ENCODE measurements at places on chromosomes 6 and 20.

GRCh38 chr6:149855040-149855654, 9.0 kb downstream of the LRP11 start:
- peak; percentile 88 for DNase-seq

- no peak for DNase-seq
These were observed 64.3 kb upstream of the MLN start for GRCh38 chr6:33868141-33868540.

DNA sequence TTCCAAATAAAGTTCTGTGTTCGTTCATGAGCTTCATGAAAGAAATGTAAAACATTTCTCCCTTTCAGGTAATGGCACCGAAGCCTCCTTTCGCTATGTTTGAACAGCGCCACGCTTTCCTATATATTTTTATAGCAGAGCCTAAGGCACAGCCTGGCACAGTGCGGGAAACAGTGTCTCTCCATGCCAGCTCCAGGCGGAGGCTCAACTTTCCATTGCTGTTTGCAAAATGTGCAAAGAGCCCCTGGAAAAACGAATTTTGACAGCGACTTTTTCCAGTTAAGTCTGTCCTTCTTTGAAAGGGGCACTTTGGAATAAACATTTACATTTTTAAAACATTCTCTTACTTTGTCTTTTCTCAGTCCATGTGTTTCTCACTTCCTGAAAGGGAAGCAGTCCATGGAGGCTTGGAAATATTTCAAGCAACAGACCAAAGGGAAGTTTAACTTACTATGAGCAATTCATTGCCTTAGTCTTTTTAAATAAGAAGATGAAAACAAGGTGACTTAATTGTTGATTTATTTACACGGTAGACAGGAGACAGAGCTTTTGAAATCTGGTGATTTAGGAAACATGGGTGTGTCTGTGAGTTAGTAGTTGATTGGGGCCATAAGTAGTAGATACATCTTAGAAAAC, 769 bp downstream of the CCN6 start:
- peak; percentile 22 for DNase-seq

DNA sequence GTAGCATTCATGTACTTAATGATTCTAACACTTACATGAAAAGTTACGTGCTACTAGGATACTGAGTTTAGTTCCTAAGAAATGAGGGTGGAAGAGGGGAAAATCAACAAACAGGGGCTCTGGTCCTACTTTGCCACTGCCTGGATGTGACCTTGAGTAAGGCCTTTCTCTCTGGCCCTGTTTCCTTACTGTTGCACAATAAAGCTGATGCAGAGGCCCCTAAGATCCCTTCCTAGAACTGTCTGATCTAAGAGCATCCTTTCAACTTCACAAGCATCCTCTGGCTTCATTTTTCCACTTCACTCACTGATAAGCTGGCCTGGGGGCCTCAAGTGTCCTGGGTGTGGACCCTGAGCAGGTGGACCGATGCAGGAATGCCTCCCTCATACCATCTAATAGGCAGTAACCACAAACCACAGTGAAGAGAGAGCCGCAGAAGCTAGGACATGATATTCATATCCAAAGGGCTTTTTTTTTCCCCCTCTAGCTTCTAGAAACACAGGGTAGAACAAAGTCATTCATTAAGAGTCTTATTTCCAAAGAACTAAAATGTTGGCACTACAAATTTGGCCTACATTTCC, 21.6 kb downstream of the FKBP1A start:
- no peak for DNase-seq

GRCh38 chr6:169866140-169866534, 114.7 kb downstream of the ERMARD start:
- no peak for DNase-seq

All from fibroblast of the aortic adventitia (primary cell).